ENCODE measurements at places on chromosomes 3 and 15.

GRCh38 chr3:127488141-127488672 is 102.3 kb downstream of the TPRA1 start:
- DNase-seq, result no peak

GRCh38 chr3:180184816-180185215 is 148.1 kb upstream of the PEX5L start:
- DNase-seq, result no peak

- no peak for DNase-seq
Observed at GRCh38 chr3:30544812-30545211, 61.6 kb upstream of the TGFBR2 start.

DNA sequence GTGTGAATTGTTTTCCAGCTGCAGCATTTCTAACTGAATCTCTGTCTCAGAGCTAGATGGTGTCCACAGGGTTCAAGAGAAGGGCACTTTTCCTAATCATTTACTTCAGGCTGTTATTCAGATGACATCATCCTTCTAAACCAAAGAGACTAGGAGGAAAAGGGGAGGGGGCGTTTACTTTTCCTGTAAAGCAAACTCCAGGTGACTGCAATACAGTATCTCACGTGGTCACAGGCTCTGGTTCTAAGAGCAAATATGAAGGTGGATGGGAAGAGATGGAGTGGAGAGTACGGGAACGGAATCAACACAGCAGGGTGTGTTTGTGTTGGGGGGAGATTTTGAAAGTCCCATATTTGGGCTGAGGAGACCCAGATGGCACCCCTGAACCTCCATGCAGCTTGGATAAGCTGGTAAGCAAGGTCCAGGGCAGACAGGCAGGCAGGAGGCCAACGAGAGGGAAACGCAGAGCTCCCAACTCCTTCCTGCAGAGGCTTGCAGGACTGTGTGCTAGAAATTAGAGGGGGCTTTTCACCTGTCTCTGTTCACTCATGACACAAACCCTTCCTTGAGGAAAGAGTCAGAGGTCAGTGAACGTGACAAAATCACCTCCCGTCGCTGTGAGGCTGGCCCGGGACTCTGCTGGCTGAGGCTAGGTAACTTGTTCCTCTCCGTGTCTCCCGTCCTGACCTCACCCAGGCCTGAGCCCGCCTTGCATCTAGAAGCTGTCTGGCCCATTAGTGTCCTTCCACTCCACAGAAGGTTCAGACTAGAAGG is 151.2 kb downstream of the OPA1 start:
- peak; percentile 50 for DNase-seq

GRCh38 chr3:13876451-13877100 is 3.3 kb downstream of the WNT7A start:
- DNase-seq, result no peak

DNA sequence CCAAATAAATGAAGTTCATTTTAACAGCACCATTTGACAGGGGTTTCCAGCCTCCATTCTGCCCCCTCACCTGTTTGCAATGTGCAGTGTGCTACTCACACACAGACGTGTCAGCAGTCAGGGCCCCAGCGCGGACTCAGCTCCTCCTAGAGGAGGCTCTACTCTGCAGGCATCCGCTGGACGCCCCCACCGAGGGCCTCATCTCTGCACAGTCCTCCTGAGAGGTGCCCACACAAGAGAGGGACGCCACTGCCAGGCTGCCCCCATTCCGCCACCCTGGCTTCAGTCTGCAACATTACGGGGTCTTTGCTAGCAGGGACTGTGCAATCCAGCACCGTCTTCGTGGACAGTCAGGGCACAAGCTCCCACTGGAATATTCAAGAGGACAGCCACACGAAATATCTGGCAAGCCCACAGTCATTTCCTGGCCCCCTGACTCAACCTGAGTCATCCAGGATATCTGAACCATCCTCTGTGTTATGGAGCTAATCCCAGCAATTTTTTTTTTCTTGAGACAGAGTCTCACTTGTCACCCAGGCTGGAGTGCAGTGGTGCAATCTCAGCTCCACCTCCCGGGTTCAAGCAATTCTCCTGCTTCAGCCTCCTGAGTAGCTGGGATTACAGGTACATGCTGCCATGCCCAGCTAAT is 255.0 kb downstream of the OCA2 start:
- no peak for DNase-seq

GRCh38 chr3:69747511-69748258 is 8.4 kb downstream of the MITF start:
- DNase-seq, result no peak

DNA sequence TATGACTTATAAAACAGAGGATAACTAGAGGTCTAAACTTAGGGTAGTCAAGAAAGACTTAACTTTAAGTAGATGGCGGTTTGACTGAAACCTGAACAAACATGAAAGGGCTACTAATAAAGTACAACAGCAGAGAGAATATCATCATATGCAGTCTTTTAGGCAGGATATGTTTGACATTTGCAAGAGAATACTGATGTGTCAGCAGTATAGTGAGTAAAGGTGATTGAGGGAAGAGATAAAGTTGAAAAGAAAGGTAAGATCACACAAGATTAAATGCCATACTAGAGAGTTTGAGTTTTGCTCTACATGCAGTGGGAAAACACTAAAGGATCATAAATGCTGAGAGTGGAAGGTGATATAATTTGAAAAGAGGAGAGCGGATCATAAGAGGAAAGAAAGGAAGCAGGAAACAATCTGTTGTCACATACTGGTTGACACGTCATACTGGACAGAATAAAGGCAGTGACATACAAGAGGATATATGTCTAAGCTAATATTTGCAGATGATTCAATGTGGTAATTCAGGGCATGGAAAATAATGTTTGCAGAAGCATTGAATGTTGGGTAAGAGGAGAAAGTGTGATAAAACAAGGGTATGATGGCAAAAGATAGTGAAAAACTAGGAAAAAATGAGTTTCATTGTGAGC is 223.0 kb downstream of the EPHA6 start:
- DNase-seq, result no peak

DNA sequence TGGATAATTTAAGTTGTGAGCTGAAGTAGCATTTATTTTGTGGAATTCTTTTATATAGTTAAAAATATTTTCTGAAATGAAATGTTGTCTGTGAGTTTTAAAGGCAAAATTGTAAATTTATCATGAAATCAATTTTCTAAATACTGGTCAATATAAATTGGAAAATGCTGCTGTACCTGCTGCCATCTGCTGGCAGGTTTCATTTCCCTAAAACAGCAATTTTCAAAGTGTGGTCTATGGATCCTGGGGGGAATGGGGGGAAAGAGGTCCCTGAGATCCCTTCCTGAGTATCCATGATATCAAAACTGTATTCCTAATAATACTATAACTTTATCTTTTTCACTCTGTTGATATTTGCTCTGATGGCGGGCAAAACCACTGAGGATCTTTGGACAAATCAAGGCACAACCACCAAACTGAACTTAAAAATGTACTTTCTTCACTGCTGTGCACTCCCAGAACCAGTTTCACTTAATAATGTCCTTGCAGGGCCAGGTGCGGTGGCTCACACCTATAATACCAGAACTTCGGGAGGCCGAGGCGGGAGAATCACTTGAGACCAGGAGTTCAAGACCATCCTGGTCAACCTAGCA is 17.2 kb upstream of the CCR4 start:
- no peak for DNase-seq

GRCh38 chr15:39690881-39691634 is 91.6 kb downstream of the FSIP1 start:
- DNase-seq, result no peak

DNA sequence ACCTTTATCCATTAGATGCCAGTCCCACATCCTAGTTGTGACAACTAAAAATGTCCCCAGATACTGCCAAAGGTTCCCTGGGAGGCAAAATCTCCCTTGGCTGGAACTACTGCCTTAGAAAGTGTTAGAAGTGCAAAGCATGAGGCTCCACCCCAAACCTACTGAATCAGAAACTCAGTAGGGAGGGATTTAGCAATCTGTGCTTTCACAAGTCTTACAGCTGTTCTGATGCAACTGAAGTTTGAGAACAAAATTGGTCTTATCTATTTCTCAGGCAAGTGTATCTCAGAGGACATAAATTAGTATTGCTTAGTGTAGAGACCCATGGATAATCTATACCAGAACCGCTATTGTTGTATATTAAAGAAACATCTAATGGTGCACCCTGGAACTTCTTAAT is 70.2 kb downstream of the CLDN1 start:
- DNase-seq, result no peak

GRCh38 chr3:195544634-195545033 is 1.5 kb upstream of the PPP1R2 start:
- DNase-seq, result no peak

GRCh38 chr3:72615182-72615581 is 233.1 kb downstream of the SHQ1 start:
- DNase-seq, result no peak

GRCh38 chr15:56719021-56719612 is 14.2 kb downstream of the ZNF280D start:
- DNase-seq, result no peak

DNA sequence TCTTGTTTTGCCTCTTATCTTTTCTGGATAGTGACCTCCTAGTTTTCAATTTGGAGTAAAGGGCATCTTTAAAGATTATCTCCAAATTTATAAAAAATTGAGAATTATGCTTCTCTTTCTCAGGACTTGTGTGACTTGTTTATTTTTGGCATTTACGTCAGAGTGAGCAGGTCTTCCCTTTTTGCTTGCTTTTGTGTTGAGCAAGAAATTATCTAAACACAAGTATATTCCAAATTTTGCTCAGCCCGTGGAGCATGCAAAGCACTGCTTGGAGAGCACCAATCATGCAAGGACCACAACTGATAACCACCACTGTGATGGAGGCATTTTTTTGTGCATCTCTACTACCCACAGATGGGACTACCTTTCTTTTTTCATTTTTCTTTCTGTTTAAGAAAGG is 7.1 kb downstream of the SLC25A26 start:
- DNase-seq, result no peak

DNA sequence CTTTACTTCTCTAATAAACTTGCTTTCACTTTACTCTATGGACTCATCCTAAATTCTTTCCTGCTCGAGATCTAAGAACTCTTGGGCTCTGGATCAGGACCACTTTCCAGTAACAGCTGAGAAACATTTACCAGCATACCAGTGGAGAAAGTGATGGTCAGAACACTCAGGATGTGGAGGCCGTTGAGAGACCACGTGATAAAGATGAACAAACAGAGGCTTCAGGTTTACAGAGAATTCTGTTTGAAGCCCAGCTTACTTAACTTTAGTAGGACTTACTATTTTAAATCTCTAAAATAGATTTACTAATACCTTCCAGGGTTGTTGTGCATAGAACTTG is 57.0 kb downstream of the FRMD4B start:
- DNase-seq, result no peak

All from NCI-H187 (cell line).